Peyer's patch (tissue), 4 donors: ENCODE measurements at places on chromosomes 12 and 14.
A peak's percentile ranks its signal among the peaks of the same experiment; 100 is the strongest.

DNA sequence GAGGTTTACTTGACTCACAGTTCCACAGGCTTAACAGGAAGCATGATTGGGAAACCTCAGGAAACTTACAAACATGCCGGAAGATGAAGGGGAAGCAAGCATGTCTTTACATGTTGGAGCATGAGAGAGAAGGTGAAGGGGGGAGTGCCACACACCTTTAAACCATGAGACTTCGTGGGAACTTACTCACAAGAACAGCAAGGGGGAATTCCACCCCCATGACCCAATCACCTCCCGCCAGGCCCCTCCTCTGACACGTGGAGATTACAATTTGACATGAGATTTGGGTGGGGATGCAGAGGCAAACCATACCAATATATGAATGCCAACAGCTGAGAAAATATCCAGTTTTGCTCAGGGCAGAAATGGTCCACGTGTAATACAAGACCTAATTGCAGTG, 518.6 kb downstream of the VRK1 start:
- DNase-seq, result no peak

DNA sequence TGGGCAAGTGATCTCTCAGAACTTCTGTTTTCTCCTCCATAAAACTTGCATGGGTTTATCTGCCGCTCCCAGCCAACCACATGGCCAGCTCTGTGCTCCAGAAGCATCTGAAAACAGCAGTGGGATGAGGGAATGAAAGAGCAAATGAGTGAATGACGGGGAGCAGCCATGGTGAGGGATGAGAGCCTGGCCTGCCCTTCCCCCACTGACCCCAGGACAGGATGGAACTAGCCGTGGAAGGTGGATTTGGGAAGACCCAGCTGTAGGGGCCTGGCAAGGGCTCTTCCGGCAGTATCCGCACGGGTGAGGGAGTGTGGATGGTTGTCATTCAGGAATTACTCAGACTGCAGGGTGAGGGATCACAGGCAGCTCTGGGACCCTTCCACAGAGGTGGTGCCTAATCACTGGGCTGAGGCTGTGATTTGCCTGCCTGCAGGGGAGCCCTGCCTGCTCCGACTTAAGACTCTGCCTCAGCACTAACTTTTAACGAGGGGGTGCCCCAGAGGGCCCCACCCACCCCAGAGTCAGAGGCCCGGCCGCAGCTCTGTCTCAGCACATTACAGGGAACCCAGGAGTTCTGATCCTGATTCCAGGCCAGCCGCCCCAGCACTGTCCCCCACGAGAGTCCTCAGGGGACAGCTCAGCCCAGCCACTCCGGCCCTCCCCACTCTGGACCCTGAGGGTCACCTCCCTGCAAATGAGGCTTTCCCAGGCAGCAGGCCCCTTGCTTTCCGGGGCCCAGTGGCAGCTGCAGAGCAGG, 136.8 kb upstream of the C14orf180 start:
- DNase-seq, result no peak

GRCh38 chr12:65534238-65534841, 255.9 kb downstream of the MSRB3 start:
- no peak for DNase-seq

GRCh38 chr14:100533656-100534485, 53.3 kb downstream of the BEGAIN start:
- peak; percentile 51 for DNase-seq

- no peak for DNase-seq
Observed at GRCh38 chr12:25719505-25719904, 166.4 kb upstream of the LMNTD1 start.

- no peak for DNase-seq
Observed at GRCh38 chr12:74337951-74338350, 199.7 kb upstream of the ATXN7L3B start.

- DNase-seq, result peak; percentile 74
Observed at GRCh38 chr12:113222730-113223531, 1.7 kb downstream of the TPCN1 start.

DNA sequence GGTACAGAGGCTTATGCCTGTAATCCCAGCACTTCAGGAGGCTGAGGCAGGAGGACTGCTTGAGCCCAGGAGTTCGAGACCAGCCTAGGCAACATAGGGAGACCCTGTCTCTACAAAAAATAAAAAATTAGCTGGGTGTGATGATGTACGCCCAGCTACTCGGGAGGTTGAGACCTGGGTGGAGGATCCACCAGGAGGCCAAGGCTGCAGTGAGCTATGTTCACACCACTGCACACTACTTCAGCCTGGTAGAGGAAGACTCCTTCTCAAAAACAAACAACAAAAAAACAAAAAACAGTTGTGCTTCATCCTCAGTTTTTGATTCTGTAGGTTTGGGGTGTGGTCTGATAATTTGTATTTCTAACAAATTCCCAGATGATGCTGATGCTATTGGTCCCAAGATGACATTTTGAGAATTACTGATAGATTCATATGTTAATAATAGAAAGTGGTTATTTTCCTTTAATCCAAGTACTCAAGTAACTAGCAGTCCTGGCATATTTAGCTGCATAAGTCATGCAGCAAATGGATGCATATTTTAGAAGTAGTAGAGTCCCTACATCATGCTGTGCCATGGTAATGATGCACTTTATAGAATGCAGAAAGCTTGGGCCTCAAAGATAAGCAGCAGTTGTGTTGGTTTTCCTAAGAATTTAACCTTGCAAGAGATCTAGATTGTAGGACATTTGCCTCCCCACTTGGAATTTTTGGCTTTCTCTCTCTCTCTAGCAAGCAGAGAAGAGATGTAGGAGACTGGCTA, 76.1 kb upstream of the PAWR start:
- DNase-seq, result no peak

GRCh38 chr14:104321088-104321801, 182.9 kb downstream of the KIF26A start:
- no peak for DNase-seq

DNA sequence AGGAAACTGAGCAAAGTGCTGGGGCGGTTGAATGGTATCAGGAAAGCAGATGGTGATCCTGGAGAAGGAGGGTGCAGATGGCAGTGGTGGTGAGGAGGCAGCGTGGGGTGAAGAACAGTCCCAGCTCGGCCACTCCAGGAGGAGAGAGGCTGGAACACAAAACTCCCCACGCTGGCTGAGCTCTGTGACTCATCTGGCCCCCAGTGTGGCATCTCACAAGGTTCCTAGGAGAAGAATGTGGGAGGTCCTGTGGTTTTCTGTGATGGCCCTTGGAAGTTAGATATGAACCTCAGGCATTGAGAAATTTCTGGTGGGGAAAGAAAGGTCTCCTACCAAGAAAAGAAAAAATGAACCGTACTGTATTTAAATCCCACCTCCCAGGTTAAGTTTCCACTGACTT, 8.0 kb upstream of the NRXN3 start:
- DNase-seq, result no peak

DNA sequence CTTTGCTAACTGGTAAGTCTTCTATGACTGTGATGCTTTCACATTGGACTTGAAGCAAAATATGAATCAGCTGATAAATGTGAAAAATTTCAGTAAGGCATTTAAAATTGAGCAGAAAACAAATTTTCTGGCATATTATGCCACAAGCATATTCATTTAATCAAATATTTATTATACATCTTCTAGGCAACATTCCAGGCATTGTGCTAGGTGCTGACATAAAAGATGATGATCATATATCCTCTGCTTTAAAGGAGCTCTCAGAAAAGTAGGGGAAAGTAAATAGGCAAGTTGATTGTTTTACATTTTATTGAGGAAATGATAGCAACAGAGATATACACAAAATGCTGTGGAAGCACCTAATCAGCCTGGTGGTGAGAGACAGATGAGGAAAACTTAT, 248.9 kb downstream of the SLC16A7 start:
- no peak for DNase-seq

- no peak for DNase-seq
Observed at GRCh38 chr14:88228522-88229236, 94.4 kb downstream of the KCNK10 start.

GRCh38 chr14:68664225-68664681, 128.6 kb downstream of the ZFP36L1 start:
- DNase-seq, result no peak

GRCh38 chr12:69719336-69720316, 19.0 kb upstream of the RAB3IP start:
- DNase-seq, result no peak

GRCh38 chr12:119204131-119204530, 25.4 kb downstream of the HSPB8 start:
- DNase-seq, result no peak

GRCh38 chr14:90397425-90398314, 841 bp downstream of the CALM1 start:
- peak; percentile 66 for DNase-seq

GRCh38 chr14:47993883-47994282, 318.5 kb upstream of the MDGA2 start:
- DNase-seq, result no peak

DNA sequence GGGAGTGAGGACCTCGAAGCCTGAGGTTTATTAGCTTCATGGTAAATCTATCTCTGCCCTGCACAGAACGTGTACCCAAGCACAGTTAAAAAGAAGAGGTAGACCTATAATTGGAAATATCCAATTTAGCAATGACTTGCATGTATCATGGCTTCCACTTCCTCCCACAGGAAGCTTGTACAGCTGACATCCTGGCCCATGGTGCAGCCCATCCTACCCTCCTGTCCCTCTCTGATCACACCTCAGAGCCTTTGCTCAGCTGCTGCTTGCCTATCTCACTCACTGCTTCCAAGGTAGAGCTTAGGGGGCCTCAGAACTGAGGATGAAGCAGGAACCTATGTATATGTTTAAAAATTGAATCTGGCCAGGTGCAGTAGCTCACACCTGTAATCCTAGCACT, 4.3 kb upstream of the BCDIN3D start:
- no peak for DNase-seq

GRCh38 chr14:63986789-63987533, 134.2 kb downstream of the SYNE2 start:
- no peak for DNase-seq

GRCh38 chr12:127079636-127080035, 1187.3 kb upstream of the TMEM132C start:
- no peak for DNase-seq

DNA sequence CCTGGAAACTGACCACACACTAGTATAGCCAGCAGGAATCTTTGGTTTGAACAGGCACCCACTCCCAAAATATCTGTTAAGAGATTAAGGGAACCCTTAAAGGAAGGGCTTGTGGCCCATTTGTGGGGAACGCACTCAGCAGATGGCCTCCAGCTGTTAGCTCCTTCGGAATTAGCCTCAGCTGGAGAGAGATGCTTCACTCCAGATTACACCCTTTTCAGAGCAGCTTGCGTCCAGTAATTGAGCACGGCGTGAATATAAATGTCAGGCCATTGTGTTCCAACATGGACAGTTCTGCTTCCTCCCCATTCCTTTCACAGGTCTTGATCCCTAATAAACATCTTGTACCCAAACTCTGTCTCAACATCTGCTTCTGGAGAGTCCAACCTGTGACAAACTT, 397.8 kb downstream of the SEC23A start:
- no peak for DNase-seq

DNA sequence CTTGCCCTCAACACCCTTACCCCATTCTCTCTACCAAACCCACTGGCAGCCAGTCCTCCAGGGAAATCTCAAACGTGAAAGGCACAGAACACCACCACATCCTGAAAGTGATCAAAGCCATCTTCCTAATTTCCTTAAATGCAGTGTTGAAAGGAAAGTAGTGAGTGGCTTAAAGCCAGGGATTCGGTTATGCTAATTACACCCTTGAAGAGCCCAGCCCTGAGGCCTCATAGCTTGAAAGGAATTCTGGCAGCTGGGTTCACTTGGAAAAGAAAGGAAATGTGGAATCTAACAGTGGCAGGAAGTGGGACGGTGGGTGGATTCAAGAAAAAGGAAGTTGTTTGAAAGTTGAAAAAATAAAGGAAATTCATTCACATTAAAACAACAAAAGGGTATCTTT, 73.0 kb upstream of the FICD start:
- DNase-seq, result no peak

DNA sequence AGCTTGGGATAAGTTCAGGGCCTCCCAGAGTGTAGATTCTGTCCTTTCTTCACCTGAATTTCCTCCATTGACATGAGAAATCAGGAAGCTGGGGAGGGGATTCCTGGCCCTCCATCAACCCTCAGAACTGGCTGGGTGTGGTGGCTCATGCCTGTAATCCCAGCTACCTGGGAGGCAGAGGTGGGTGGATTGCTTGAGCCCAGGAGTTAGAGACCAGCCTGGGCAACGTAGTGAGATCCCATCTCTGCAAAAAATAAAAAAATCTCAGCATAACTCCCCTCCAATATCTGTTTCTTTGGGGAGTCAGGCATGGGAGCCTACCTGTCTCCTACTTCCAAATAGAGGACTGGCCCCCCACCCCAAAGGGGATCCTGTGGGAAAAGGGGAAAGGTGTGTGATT, 59.8 kb upstream of the TBX3 start:
- no peak for DNase-seq

DNA sequence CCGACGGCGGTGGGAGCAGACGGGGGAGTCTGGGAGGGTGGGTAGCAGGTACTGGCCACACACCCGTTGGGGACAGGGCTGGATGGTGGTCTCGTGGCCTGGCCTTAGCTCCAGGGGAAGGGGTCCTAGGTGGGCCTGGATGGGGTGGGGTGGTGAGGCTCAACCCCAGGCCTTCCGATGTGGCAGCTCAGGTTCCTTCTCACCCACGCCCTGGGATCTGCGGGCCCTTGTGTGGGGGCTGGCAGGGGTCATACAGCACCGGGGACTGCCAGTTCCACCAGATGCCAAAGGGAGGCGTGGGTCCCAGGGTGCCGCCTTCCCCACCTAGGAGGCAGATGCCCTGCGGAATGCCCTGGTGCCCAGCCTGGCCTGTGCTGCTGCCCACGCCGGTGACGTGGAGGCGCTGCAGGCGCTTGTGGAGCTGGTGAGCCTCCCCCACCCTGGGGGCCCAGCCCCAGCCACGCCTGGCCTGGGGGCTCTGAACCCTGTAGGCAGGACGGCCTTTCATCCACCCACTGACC, 21.0 kb downstream of the ASPG start:
- DNase-seq, result peak; percentile 38

DNA sequence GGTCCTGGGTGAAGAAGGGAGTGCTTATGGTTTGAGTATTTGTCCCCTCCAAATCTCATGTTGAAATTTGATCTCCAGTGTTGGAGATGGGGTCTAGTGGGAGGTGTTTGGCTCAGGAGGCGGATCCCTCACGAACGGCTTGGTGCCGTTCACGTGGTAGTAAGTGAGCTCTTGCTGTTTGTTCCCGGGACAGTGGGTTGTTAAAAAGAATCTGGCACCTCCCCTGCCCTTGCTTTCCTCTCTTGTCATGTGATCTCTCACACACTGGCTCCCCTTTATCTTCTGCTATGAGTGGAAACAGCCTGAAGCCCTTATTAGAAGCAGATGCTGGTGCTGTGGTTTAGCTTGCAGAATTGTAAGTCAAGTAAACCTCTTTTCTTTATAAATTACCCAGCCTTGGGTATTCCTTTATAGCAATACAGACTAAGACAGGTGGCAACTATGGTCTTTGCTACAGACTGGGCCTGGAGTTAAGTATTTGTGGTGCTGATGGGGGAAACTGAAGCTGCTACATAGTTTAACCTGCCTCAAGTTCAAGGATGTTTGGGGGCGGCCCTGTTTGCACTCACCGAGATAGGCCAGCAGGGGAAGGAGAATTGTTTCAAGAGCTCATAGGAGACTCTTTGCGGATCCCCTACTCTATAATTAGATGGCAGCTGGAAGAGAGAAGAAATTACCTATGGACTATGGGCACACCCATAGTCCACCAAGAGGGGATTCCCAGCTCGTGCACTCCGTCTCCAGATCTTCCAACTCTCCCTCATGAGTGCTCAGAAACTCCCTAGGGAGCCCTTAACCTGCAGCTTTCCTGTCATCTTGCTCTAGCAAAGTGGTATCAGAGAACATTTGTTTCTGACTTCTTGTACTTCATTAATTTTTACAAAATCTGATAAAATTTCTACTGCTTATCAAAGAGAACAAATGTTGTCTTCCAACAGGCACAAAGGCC, 164.6 kb downstream of the SLC15A5 start:
- DNase-seq, result no peak
